ENCODE measurements at places on chromosomes 5 and 9.

DNA sequence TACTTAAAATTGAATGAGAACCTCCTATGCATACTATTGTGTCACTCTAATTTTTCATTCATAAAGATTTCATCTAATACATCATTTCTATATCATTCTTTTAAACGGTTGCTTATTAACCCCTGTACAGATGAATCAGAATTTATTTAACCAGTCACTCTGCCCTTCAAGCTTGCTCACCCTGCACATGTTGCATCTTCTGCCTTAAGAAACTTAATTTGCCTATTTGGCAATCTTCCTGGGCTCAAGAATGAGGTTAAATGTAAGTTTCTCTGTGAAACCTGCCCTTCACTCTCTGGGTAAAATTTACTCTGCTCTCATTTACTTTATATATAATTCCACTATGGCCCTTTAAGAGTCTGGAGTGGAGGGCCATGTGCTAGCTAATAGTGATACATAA lies 434.7 kb upstream of the ZNF608 start:
- no peak for DNase-seq

- peak; percentile 75 for DNase-seq
These were observed 1.4 kb upstream of the SPAAR start for GRCh38 chr9:35907711-35908503.

DNA sequence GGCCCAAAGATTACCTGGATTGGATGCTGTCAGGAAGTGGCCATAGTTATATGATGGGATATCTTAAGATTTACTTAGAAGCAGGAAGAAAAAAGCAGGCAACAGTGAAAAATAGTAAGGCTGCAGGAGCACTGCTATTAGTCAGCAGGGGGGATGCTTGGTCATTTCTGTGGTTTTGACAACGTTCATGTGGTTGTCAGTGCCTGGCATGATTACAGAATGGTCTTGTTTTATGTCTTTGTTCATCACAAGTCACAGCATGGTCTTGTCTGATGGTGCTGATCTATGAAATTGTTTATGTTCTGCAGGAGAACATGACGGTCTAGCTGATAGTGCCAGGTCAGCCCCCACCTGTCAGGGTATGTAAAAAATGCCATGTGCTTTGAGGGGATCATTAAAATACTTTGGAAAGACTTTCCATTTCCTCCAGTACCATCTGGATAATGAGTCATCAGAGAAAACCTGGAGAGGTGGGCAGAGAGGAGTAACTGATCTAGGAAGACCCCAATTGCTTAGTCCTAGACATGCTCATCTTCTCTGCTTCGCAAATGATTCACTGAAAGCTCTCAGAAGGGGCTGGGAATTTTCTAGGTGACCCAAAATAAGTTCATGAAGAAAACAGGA lies 48.5 kb downstream of the PLGRKT start:
- no peak for DNase-seq

DNA sequence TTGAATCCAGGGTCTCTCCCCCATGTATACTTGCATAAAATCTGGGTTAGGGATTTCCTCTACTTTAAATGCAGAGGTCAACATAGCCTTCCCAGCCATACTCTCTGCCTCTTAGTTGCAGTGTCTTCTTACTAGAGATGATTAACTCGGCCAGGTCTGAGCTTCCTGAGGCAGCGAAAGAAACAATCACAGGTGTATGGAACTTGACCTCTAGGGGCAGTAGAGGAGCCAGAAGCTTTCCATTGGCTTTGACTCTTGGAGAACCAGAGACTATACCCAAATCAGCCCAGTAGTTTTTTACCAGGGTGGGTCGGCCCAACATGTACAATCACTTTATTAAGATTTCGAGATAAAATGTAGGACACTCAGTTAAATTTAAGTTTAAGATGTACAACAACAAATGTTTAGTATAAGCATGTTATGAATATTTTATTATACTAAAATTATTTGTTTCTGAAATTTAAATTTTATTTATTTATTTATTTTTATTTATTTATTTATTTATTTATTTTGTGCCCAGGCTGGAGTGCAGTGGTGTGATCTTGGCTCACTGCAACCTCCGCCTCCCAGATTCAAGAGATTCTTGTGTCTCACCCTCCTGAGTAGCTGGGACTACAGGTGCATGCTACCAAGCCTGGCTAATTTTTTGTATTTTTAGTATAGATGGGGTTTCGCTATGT lies 48.0 kb upstream of the DMRT3 start:
- no peak for DNase-seq

DNA sequence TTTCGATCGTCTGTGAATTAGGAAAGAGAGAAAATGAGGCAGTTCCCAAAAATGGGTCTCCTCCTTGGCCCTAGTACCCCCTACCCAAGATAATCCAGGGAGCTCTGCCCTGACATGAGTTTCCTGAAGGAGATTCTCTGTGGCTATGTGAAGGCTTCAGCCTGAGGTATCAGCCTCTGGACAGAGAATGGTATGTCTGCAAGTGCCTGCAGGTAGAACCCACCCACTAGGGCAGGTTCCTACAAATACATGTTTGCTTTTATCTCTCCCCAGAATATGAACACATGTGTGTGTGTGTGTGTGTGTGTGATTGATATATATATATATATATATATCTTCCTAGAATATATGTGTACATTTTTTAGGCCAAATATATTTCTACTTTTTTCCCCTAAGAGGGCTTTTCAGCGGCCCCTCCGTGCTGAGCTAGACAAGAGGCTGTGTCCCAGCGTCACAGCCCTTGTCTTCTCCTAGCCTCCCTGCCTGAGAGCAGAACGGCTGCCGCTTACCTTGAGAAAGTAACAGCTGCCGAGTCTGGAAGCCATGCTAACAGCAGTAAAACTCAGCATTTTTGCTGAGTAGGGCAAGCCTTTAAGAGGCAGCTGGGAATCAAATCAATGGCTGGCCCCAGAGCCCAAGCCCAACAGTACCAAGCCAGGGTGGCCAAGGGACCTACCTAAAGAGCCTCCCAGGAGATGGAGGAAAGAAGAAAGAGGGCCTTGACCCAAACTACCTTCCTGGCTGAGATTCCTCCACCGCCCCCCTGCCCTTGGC lies 2.1 kb downstream of the BRINP1 start:
- DNase-seq = no peak

- DNase-seq = no peak
These were observed 643 bp upstream of the RNF130 start for GRCh38 chr5:180072256-180072548.

DNA sequence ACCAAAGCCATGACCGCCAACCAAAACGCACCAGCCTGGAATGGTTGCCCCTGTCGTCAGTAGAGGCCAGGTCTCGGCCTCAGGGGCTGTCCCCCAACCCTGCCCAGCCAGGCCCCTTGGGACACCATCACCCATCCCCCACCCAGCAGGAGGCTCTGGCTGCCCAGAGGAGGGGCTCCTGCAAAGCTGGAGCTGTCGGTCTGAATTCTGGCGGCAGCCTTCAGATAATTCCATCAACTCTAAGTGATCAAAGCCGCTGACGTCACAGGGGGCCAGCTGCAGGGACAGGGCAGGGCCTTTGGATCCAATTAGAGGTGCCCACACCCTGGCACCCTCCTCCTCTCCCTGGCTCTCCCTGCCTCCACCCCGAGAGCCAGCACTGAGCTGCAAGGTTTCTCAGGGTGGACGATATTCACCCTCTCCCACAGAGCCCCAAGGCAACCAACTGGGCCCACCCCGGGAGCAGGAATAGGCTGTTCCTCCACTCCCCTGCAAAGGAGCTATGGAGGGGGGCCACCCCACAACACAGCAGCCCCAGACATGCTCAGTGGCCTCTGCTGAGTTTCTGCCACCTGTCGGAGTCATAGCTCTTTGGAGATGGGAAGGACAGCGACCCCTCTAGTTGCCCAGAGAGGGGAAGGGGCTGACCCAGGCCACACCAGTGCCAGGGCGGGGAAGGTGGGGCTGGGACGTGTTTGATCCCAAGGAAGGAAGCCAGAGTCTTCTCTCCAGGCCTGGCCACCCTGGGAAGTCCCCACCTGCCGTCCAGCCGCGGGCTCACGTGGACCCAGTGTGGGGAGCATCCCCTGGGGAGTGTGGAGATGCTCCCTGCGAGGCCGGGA lies 78.4 kb downstream of the NTNG2 start:
- no peak for DNase-seq

GRCh38 chr5:29811914-29812679 lies 1381.4 kb upstream of the CDH6 start:
- no peak for DNase-seq

- no peak for DNase-seq
These were observed 141.0 kb downstream of the CDK5RAP2 start for GRCh38 chr9:120438836-120439546.

- DNase-seq = no peak
These were observed 6.0 kb downstream of the CAMK4 start for GRCh38 chr5:111229871-111230810.

DNA sequence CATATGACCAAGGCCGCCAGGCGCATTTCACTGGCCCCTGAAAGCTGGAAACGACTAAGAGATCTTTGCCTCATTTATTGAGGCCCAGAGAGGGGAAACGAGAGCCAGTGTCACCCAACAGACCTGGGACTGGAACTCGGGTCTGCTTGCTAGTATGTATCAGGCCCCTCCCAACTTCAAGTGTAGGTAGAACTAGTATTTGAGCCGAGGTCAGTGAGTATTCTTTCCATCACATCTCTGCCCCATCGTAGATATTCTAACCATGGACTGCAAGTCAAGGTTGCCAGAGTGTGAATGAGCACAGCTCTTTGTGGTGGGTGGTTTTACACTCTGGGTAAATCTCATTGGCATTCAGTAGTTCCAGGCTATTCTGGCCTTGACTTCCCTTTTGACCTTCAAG lies 42.2 kb downstream of the GPR107 start:
- no peak for DNase-seq

GRCh38 chr5:92944903-92945604 lies 636.0 kb downstream of the NR2F1-AS1 start:
- DNase-seq = no peak

- no peak for DNase-seq
These were observed 32.2 kb downstream of the INVS start for GRCh38 chr9:100131216-100131615.

DNA sequence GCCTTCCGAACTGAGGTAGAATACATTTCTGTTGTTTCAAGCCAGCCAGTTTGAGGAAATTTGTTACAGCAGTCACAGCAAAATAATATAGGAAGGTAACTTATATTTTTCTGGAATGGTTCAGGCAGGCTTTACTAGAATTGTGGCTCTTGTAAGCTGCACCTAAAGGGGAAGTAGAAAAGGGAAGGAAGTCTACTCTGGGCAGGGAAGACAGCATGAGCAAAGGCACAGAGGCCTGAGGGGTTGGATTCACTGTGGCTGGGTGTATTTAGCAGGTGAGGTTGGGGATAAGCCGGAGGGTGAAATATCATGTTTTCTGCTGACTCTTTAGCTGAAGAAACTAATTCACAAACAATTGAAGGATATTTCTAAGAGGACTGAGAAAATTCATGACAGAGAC lies 183.5 kb downstream of the GAS1 start:
- DNase-seq = no peak

DNA sequence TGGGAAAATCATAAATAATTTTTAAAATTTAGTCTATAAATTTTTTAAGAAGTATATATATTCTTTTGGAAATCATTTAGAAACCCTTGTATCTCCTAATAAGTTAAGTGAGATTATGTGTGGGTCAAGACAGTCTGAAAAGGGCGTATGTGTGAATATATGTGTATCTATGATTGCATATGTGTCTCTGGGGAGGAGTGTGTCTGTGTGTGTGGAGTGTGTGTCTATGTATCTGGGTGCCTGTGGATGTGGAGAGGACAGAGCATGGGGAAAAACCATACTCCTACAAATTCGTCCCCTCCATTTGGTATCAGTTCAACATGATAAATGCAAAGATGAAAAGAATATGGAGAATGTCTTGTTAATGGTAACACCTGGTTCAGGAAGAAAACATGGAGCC lies 342.0 kb upstream of the ACTBL2 start:
- no peak for DNase-seq

- DNase-seq = no peak
These were observed 116.3 kb downstream of the BOD1 start for GRCh38 chr5:173500213-173500560.

DNA sequence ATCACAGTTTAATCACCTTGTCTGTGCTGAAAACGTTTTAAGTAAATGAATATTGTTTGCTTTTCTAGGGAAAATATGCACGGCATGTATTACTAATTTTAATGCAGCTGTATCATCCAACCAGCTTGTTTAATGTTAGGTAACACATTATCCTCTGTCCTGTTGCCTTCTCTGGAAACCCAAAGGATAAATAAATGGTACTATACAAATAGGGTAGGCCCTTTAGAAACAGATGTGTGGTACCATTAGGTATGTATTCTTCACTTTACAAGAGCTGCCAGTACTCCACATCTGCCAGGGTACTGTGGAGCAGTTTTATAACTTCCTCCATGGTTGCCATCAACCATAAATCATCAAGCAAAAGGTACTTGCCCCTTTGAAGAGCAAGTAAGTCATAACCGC lies 42.9 kb downstream of the FAF2 start:
- no peak for DNase-seq

- DNase-seq = peak; percentile 14
These were observed 88.3 kb upstream of the COL5A1 start for GRCh38 chr9:134553061-134553891.

DNA sequence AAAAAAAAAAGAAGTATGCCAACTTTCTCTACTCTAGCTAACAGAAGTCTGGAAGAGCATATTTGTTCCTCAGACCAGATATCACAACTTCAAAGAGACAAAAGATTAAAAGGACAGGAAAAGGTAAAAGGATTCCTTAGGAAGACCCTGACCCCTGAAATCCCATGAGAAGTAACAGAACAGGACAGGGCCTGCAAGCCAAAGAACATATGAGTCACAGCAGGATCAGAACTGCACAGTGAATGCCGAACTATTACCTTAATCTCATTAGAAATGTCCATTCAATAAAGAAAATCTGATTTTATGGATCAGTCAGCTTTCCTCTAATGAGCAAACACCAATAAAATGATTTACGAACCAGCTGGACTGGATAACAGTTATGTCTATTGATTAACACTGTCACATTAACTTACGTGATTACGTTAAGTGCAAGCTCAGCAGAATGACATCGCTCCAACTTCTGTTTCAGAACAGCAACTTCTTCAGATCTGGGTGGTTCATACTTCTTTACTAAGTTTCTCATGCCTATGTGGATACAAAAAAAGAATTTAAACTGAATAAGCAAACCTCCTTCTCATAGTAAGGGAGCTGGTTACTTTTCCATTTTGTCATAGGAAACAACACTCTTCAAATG lies 13.6 kb downstream of the CCNH start:
- DNase-seq = no peak

- DNase-seq = no peak
These were observed 50.6 kb downstream of the C5orf15 start for GRCh38 chr5:133917785-133918184.

GRCh38 chr5:28743025-28743715 lies 1704.8 kb upstream of the CDH9 start:
- DNase-seq = no peak

Measured in left ventricle myocardium inferior (tissue), 1 donor.